NCI-H1436 treated with DMSO at 0.1 percent for 48 hours (cell line): ENCODE measurements at places on chromosomes 3 and 15.

DNA sequence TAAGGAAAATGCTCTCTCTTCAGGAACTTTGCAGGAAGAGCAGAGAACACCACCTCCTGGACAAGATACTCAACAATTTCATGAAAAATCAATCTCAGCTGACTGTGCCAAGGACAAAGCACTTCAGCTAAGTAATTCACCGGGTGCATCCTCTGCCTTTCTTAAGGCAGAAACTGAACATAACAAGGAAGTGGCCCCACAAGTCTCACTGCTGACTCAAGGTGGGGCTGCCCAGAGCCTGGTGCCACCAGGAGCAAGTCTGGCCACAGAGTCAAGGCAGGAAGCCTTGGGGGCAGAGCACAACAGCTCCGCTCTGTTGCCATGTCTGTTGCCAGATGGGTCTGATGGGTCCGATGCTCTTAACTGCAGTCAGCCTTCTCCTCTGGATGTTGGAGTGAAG lies 200.5 kb downstream of the AKAP13 start:
- no peak for DNase-seq

DNA sequence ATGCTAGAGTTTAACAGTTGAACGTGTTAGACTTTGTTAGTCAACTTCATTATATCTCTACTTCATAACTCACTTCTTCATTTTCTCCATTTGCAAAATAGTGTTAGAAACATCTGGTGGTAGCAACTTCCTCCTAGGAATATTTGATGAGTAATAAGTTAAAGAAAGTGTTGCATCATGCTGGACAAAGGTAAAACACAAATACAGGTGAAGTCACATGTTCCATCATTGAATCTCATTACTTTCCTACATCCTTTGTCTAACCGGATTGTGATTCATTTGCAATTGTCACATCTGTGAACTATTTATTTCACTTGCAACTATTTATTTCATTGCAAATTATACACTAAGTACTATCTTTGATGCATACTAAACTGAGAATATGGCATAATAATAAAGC lies 186.5 kb downstream of the TUSC7 start:
- no peak for DNase-seq

GRCh38 chr3:186589121-186589520 lies 18.6 kb downstream of the DNAJB11 start:
- DNase-seq = no peak

DNA sequence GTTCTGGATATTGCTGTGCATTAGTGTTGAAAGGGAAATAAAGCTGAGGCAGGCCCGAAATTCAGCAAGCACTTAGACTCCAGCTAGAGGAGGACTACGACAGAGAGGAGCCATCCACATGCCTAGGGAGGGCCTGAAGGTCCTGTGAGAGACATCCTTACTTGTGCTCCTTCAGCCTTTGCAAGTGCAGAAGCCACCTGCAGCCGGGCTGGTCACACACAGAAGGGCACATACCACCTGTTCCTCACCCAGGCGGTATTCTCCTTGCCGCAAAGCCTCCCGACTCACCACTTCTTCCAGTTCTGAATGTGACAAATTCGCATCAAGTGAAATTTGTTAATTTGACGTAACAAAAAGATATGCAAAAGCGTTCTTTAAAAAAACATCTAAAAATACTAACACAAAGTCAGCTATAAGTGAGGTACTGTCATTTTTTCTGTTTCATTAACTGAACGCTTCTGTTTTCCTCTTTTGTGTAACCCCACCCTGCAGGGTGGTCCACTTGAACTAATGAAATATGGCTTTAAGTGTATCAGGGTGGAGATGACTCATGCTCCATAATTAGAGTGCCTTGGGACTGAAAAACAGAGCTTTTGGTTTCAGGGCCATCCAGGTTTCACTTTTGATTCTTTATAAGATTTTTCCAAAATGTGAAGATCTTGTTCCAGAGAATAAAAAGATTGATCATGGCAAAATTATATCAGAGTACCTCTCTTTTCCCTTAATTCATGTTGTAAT lies 467.9 kb upstream of the ATP11B start:
- peak; percentile 9 for DNase-seq

DNA sequence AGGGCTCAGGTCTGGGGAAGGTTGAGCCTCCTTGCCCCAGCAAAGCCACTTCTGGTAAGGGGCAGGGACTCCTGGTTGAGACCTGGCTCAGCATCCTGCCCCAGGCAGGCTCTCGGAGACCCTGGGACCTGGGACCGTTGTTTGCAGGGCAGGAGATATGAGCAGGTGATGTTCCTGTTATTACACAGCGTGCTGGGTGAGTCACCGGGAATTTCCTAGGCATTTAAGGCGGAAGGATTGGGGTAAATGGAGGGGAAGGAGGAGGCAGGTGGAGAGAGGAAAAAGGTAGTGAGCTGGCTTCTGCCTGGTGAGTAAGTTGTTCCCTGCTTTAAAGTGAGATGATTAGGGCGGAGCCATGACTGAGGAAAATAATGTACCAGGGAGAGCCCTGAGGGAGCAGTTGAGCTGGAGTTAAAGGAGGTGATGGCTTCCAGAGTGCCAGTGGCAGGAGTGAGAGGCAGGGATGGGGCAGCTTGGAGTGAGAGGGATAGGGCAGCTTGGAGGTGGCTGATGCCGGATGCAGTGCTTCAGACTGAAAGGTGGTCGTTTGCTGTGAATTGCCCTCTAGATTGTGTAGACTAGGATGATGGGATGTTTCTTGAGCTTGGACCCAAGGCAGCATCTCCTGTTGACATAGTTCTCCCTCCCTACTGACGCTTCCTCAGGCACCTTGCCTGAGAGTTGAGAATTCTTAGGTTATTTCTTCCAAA lies 79.4 kb downstream of the AAGAB start:
- no peak for DNase-seq

- no peak for DNase-seq
Measured at GRCh38 chr15:61685534-61685933, 374.7 kb downstream of the VPS13C start.

- no peak for DNase-seq
Measured at GRCh38 chr15:80418892-80419537, 14.8 kb downstream of the ARNT2 start.

DNA sequence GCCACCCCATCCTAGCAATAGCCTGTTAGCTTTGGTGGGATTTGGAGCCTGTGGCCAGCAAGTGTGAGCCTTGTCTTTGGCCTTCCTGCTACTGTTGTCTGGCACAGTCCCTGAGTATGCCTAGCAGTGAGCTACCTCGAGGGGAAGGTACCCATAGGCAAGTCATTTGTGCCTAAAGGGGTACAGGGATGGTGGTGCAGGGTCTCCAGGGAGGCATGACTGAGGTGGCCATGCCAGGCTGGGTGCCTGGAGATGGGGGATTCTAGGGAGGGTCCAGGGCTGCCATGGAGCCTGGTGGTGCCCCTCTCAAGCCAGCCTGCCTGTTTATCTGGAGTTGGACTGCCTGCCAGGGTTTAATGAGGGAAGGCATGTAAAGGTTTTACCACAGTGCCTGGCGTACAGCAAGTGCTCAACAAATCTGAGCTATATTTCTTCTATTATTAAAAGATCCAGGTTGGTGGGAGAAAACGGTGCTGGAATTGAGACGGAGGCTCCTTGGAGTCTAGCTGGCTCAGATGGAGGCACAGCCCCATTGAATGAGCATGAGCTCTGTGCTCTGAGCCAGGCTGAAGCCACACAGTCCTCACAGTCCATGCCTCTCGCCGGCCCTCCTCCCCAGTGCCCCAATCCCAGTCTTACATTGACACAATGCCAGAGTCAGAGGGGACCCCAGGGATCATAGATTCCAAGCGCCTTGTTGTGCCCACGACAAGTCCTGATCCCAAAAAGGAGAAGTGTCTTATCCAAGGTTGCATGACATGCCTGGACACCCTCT lies 76.2 kb downstream of the CORO2B start:
- DNase-seq = no peak

DNA sequence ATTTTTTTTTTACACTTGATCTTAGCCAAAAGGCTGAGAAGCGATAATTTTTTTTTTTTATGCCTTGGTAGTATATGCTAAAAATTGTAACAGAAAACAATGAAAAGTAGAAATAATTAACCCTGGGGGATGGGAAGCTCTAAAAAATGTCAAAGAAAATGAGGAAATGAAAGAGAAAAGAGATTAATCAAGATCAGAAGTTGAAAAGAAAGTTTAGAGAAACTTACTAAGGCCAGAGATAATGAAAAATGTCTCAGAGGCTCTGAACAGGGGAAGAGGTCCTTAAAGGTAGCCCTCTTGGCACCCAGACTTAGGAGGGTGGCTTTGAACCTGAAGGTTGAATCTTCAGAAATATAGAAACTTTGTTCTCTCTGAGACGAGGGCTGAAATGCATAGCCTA lies 58.6 kb upstream of the ZBED2 start:
- DNase-seq = no peak

GRCh38 chr15:93138681-93139250 lies 49.8 kb upstream of the RGMA start:
- DNase-seq = no peak

DNA sequence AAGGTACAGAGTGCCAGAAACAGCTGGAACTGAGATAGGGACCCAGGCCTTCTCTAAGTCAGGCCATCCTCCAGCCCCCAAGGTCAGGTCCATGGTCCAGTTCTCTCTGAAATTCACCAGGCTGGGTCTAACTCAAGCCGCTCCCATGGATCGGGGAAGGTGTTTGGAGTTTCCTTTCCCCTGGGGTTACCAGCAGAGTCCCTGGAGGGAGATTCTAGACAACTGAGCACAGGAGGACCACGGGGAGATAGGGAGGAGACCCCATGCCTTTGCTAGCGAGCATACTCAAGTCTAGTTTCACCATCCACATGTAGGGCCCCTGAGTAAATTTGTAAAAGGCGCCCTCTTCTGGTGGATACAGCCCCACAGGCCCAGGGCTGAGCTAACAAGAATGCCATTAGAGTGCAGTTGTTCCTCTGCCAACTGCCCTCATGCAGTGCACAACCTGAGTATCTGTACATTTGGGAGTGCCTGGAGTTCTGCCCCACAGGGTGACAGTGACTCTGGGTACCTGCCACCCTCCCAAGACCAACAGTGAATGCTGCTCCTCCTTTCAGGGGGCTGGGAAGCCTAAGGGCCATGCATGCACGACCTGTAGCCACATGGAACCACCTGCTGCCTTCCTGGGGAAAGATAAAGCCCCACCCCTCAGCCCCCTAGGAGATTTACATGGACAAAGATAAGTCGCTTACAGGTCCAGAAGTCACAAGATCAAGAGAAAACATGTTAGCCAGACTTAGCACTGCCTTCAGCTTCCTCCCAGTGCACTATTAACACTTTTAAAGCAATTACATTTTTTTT lies 89.0 kb downstream of the IQSEC1 start:
- no peak for DNase-seq

DNA sequence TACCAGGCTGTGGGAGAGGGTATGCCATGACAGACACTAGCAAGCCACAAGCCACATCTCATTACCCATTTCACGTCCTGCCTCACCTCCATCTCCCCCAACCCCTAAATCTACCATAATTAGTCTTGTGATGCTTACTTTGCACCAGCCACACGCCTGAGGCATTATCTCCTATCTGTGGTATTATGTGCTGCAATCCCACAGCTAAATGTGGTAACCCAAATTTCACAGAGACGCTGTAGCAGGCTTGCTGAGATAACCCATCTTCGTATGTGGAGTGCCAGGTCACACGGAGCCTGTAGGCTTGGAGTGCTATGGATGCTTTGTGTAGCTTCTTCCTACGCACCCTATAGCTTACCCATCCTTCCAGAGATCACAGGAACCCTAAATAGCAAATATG lies 256.7 kb upstream of the KCNH8 start:
- no peak for DNase-seq

DNA sequence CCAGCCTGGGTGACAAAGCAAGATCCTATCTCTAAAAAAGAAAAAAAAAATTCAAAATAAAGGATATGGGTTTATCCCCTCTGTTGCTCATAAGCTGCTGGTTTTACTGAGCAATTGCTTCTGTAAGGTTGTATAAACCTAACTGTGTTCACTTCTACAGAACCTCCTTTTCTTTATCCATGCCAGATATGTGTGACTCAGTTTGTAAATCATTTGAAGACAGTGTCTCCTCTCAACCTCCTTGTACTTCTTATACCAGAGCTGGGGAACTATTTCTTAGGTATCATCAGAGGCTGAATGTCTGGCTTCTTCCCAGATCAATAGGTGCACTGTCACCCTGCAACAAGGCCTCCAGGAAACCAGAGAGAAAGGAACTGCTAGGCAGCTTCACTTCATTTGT lies 273.8 kb downstream of the CD47 start:
- DNase-seq = no peak

- no peak for DNase-seq
Measured at GRCh38 chr3:83230841-83231240, 1469.4 kb upstream of the GBE1 start.

- DNase-seq = no peak
Measured at GRCh38 chr3:64108231-64108630, 84.9 kb upstream of the PSMD6 start.

- no peak for DNase-seq
Measured at GRCh38 chr3:122800706-122801237, 5.9 kb downstream of the SLC49A4 start.

DNA sequence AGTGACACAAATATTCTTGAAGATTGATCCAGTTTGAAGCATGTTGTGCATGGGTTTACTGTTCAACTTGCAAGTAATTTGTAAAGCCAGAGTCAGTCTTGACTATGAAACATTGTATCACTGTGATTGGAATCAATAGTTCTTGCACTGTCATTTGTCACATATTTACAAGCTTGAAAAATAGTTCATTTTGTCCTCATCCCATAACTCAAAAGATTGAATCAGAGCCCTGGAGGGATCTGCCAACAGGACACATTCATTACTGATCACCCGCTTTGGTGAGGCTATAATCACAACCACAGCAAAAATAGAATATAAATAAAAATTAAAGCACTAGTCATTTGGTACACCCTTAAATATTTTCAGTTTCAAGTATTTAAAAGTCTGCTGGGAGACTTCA lies 368.9 kb downstream of the WDR72 start:
- DNase-seq = no peak

DNA sequence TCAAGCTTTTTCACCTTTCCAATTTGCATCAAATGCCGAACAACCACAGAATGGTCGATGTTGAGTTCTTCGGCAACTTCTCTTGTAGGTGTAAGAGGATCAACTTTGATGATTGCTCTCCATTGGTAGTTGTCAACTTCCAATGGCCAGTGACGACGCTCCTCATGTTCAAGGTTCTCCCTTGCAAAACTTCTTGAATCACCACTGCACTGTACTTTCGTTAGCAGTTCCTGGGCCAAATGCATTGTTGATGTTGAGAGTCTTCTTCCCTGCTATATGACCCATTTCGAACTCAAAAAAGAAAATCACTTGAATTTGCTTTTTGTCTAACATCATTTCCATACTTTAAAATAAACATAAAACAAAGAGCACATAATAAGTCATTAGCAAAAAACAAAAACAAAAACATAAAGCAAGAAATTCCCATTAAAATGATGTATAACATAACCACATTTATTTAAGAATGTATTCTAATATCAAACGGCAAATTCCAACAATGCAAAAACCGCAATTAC lies 71.2 kb upstream of the AP4E1 start:
- DNase-seq = no peak

DNA sequence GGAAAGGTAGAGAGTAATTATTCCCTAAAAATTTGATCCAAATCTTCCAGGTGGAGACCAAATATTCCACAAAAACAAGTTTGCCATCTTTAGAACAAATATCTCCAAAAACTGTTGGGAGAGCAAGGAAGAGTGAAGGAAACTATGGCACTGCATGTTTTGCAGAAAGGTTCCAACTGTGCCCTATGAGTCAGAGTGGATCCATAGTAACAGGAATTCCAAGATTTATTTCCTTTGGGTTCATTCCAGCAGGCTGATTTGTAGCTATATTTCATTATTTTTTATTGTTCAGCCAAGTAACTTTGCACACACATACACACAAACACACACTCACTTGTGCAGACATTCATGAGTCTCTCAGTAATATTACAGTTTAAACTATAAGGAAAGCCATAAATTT lies 459.7 kb upstream of the EPHA6 start:
- DNase-seq = no peak

GRCh38 chr3:107978131-107979055 lies 112.4 kb downstream of the CD47 start:
- no peak for DNase-seq
